Thoracic aorta (tissue), 2 donors: ENCODE measurements at places on chromosomes 16 and 17. TPM values are rescaled to one million over a fixed set of nuclear protein-coding genes. Genes with fewer than 3 reads are reported as not detected.

Gene KRT9
- 0.42 TPM for total RNA-seq

Gene HCRT
- not detected for total RNA-seq

Gene TUBB3
- total RNA-seq, result 4.2 TPM

Gene FOXJ1
- not detected for total RNA-seq

Gene NUPR1
- 17.7 TPM for total RNA-seq

Gene CCL15
- total RNA-seq, result not detected

Gene STAT3
- total RNA-seq, result 217 TPM

- no peak for DNase-seq
Measured at GRCh38 chr16:56048425-56049105, 142.7 kb upstream of the GNAO1 start.

GRCh38 chr17:57046749-57047148 lies 38.3 kb upstream of the AKAP1 start:
- no peak for DNase-seq

- no peak for DNase-seq
Measured at GRCh38 chr16:426115-426905, 861 bp downstream of the RAB11FIP3 start.

DNA sequence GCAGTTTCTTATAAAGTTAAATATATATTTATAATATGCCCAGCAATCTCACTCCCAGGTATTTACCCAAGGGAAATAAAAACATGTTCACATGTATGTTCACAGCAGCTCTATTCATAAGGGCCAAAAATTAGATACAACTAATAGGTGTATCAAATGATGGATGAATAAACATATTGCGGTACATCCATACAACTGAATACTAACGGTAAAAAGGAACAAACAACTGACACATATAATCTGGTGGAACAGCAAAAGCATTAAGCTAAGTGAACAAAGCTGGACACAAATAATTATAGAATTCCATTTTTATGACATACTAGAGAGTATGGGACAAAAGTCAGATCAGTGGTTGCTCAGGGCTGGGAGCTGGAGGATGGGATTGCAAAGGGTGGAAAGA lies 74.7 kb downstream of the CACNG1 start:
- DNase-seq, result no peak

DNA sequence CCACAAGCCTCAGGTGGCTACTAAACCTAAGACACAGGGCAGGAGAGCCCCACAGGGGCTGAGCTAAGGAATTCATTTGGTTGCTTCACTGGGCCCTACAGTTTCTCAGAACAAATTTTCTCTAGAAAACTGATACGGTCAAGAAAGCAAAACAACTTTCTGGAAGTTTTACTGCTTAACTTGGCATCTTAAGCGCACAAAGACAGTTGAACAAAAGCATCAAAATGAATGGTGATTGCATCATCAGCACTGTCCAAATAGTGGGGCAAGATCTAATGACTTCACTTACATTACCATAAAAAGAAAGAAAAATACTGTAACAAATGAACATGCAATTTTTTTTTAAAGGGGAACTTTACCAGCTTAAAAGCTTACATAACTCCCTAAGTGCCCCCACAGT lies 47.6 kb downstream of the XPO6 start:
- no peak for DNase-seq

- no peak for DNase-seq
Measured at GRCh38 chr16:72921620-72922019, 126.3 kb downstream of the ZFHX3 start.

DNA sequence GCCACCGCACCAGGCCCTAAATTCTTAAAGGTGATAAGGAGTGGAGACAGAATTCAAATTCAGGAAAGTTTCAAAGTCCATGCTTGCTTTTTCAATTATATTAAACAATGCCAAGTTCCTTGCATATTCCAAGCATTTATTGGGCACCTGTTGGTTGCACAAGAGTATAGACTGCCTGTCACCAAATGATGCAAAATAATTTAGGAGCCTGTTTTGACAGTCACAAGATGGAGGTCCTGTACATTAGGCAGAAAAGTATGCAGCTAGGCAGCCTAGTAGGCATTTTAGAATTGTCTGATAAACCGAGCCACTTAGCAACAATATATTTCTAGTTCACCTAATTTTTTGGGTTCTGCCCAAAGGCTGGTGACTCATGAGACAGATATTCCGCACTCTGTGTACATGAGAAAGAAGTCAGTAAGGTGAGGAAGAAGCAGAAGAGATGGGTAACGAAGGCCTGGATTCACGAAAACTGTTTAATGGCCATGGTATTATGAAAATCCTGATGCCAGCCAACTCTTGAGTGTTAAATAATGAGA lies 7.3 kb downstream of the ACACA start:
- DNase-seq, result no peak

DNA sequence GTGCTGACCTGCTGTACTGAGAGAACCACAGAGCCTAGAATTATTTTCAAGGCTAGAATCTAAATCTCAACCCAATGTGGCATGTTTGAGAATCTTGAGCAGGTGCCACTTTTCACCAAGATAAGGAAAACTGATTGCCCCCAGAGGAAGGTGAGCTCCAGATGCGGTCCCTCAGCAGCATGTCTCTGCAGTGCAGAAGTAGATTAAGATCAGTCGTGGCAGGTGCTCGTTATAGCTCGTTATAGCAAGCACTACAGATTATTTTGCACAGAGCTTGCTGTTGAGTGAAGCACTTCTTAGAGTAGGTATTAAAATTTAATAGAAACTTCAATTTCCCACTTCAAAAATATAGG lies 176.0 kb downstream of the AATF start:
- no peak for DNase-seq

GRCh38 chr17:75827308-75828075 lies 16.7 kb downstream of the UNC13D start:
- no peak for DNase-seq

- no peak for DNase-seq
Measured at GRCh38 chr16:85172455-85173145, 60.3 kb upstream of the CIBAR2 start.

- no peak for DNase-seq
Measured at GRCh38 chr17:81400154-81400977, 5.1 kb downstream of the BAHCC1 start.
